ENCODE measurements at places on chromosomes 13 and 19.

- no peak for DNase-seq
These were observed 85.9 kb upstream of the SOX1 start for GRCh38 chr13:111981006-111981405.

DNA sequence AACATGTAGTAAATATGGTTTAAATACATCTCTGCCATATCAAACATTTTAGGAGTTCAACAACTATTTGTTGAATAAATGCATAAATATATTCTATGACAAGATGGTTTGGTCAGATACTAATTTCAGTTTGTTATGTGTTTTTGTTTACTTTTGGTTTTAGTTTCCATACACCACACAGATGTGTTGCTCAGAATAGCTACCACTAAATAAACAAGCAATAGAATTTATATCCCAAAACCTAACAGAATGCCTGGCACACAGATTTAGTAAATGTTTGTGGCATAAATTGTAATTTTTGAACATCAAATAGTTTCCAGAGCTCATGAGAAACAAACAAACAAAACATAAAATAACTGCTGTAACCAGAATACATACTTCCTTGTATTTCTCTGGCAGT, 126.8 kb upstream of the ATXN8OS start:
- no peak for DNase-seq

DNA sequence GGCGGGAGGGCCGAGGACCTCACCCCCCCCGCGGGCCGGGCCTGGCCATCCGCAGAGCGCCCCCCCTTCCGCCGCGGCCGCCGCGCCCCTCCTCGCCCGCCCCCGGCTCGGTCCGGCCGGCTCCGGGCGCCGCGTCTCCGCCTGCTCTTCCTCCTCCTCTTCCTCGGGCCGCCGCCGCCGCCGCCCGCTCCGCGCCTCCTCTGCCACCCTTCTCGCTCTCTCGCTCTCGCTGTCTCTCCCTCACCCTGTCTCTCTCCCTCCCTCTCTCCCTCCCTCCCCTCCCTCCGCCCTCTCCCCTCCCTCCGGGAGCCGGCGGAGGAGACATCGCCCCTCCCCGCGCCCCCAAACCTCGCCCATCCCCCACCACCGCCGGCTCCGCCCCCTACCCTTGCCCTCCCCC, at the start of gene SHANK1:
Gene SHANK1 (minus strand): TSS at position 237 of the 400 bp plus-strand sequence. CDS start 2,883 bp downstream, outside the sequence.
- DNase-seq = no peak

DNA sequence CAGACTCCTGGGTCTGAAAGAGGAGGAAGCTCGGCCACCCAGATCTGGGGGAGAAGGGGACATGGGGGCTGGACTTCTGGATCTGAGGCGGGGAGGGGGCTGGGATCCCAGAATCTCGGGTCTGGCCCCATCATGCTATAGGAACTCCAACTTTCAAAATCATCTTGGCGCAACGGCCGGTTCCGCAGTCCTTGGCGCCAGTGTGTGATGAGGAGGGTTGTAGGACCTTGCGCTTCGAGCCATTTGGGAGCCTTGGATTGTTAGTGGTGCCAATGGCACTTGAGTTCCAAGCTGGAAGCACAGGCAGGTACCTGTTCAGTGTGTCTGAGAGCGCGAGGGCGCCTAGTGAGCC, 324 bp downstream of the RUVBL2 start:
- DNase-seq = no peak

DNA sequence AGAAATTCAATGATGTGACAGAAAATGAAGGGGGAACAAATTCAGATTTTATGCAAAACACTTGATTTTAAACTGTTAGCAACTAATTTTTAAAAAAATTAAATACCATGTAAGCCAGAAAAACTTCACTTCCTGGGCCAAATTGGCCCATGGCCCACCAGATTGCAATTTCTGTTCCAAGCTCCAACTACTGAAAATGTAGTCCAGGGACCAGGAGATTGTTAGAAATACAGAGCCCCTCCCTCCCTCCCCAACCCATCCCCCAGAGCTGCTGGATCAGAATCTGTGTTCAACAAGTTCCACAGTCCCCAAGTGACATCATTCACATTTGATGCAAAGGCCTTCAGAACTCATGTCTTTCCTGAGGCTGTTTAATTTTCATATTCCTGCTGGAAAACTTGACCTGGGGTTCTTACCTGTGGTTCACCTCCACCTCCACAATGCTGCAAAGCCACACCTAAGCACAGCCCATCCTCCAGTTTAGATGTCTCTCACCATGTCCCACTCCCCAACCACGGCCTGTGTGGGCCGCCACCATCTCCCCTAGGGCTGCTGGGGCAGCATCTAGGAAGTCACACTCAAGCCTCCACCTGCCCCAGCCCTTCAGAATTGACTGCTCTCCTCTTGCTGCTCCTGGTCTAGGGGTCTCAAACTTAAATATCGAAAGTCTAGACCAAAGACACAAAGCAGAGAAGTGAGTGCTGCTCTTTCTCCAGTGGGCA, 482.0 kb downstream of the UQCRFS1 start:
- DNase-seq = no peak

DNA sequence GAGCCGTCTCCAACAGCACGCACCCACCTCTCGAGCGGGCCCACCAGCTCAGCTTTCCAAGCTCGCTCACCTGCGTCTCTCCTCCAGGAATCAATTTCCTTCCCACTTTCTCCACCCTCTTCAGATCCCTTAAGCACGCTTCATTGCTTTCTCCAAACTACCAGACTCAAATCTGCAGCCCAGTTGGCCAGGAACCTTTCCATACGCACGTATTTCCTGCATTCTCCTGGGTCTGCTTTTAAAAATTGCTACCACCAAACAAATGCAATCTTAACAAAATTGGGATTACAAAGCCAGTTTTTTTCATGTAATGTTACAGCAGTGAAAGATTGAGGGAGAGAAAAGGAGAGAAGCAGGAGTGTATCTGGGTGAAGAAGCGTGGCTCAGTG, 1.5 kb downstream of the ENOX1 start:
- no peak for DNase-seq

DNA sequence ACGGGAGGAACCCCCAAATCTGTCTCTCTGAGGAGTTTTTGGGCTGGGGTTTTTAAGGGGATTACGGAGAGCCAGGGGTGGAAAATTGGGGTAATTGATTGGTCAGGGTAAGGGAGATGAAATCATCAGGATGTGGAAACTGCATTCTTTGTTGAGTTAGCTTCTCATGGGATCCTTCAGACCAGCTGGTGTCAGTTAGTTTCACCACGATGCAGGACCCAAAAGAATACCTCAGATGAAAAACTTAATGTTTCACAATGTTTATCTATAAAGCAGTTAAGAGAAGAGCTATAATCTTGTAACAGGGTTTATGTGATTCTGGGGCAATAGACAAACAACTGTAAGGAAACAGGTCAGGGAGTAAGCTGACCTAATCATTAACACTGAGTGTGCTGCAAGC, 230.8 kb downstream of the POU4F1 start:
- DNase-seq = no peak

- no peak for DNase-seq
These were observed 15.6 kb downstream of the EMP3 start for GRCh38 chr19:48340995-48341394.

GRCh38 chr19:11921852-11922495, 2.9 kb upstream of the ZNF700 start:
- DNase-seq = no peak

GRCh38 chr13:30135351-30135750, 172.0 kb downstream of the KATNAL1 start:
- no peak for DNase-seq

DNA sequence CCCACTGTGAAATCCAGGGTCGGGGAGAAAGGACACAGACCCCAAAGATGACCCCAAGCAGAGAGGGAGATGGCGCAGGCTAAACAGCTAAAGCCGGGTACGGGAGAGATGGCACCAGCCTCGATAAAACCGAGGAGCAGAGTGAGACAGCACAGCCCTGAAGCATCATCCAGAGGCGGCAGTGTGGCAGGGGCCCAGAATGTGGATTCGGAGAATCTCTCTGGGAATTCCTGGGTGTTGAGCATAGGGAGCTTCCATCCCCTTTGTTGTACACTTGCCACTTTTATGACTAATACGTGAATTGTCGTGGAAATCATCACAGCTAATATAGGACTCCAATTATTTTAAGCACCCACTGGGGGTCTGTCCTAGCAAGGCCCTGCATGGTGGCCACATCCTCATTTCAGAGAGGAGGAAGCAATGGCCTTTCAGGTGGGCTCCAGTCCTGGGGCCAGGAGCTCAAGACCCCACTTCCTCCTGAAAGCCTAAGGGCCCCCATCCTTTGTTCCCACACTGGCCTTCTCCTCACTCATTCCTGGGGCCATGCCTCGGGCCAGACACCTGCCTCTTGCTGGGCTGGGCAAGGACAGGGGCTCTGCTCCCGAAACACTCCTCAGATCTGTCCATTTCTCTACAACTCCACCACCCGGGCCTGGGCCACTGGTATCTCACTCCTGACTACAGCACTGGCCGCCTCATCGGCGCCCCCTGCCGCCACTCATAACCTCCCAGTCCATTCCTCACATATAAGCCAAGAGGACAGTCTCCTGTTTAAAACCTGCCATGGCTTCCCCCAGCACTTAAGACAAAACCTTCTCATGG, 29.3 kb upstream of the ATP1A3 start:
- no peak for DNase-seq

DNA sequence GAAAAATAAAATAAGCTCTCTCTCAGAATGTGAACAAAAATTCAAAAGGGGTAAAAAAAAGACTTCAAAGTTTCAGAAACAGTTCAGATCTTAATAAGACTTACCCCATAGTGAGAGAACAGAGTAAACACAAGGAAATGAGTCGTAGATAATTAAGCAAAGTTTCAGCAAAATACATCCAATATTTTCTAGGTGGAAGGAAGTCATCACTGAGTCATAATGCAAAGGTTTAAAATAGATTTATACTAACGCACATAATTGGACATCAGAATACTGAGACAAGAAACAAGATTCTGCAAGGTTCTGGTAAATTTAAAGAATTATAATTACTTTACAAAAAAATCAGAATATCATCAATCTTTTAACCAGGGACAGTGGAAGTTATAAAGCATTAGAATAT, 1370.7 kb upstream of the ATXN8OS start:
- no peak for DNase-seq

DNA sequence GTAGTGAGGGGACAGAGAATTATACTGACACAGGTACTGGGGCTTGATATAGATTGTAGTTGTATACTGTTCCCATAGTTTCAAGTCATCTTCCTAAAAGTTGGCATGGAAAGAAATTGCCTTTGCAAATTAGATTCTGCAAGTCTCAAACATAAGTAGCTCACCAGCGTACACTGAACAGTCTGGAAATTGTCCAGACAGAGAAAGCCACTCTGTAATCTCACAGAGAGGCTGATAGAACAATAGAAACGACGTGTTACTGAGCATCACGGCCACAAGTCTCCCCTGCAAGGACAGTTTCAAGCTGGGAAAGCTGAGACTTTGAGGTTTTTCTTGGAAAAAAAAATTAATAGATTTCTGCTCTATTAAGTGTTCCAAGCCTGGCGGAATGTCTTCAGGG, 228.6 kb downstream of the DNAJC15 start:
- DNase-seq = no peak

DNA sequence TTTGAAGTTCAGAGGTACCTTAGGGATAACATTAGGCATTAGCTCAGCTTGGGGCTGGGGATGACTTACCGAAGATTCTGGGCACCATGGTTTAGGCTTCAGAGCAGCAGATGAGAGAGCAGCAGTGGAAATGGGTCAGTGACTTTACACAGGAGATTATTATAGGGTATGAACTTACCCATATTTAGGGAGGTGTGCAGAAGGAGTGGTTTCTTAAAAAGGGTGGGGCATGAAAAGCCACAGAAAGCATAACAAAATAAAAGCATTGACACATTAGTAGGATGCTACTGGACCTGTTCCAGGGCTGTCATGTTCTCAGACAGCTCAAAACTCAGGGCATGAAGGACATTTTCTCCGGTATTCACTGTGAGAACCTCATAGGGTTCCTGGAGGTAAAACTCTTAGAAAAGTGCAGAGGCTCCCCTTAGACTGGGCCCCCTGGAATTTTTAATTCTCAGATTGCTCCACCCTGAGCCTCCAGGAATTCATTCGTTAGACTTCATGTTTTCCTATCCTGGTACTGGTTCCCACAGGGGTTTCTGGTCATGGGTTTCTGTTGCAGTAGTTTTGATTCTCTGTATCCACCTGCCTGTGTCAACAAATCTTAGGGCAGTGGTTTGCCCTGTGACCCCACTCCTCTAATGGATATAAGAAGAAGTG, 20.7 kb downstream of the IGFL1 start:
- DNase-seq = no peak

- no peak for DNase-seq
These were observed 90.0 kb downstream of the WDFY2 start for GRCh38 chr13:51674276-51674675.

DNA sequence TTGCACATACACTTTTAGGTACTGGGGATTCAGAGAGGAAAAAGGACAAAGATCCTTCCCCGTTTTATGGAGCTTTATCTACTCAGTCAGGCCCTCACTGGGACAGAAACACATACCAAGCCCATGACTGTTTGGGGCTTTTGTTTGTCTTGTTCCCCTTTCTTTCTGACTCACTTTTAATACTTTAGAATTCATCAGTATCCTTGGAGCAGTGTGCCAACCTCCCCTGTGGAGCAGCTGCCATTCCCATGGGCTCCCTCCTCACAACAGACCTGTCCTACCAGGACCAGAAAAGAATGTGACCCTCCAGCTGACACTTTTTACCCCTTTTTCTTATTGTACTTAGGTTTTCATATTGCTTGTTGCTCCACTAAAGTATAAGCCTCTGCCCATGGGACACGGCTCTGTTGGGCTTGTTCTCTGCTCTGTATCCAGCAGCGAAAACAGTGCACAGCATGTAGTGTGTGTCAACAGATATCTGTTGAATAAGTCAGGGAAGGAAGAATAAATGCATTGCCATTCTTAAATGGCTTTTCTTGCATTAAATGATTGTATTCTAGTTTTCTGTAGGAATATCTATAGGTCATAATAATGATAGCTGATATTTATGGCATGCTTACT, 431.1 kb downstream of the EFNB2 start:
- no peak for DNase-seq

DNA sequence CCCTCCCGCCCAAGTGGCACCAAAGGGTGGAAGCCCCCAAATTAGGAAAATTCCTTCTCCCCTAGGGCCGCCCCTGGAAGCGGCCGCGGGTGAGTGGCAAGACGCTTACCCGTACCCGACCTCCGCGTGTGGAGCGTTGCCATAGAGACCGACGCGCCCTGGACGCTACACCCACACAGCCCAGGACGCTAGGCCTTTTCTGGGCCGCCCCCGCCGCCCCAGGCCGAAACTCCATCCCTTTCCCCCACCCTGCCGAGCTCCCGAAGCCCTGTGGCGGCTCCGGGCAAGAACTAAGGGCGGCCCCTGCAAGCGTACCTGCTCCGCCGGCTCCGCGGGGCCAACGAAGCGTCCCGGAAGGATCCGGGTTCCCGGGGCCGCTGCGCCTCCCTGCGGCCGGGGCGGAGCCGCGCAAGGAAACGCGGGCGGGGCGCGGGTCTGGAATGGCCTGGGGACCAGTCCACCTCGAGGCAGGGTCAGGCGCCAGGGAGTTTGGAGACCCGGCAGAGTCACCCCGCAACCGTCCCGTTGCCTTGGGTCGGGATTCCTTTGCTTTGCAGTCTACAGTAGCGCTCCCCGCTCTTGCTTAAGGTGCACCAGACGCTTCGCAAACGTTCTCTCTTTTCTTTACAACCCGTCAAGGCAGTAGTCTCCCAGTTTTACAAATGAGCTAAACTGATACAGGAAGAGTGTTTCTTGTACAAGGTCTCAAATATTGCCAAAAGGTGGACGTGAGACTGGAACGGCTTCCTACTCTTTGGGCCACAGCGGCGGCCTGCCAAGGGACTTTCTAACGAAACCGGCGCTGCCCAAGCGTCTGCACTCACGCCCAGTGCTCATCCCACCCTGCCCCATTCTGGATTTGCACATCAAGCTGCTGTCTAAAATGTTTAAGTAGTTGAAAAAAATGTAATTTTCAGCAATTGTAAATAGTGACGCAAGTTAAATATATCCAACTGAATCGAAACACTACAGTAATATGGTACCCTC, at the start of gene NEK5:
Gene NEK5 (minus strand): TSS at position 360 of the 987 bp plus-strand sequence. CDS start 1,591 bp downstream, outside the sequence.
- peak; percentile 31 for DNase-seq

- DNase-seq = no peak
These were observed 3.3 kb downstream of the PCDH17 start for GRCh38 chr13:57634839-57635165.
